ENCODE measurements at places on chromosomes 7 and 10. TPM values are rescaled to one million over a fixed set of nuclear protein-coding genes. Genes with fewer than 3 reads are reported as not detected.

- DNase-seq, result no peak
Measured at GRCh38 chr10:71743089-71743838, 23.7 kb upstream of the C10orf105 start.

GRCh38 chr7:98354511-98355249 lies 46.2 kb downstream of the BAIAP2L1 start:
- DNase-seq, result no peak

DNA sequence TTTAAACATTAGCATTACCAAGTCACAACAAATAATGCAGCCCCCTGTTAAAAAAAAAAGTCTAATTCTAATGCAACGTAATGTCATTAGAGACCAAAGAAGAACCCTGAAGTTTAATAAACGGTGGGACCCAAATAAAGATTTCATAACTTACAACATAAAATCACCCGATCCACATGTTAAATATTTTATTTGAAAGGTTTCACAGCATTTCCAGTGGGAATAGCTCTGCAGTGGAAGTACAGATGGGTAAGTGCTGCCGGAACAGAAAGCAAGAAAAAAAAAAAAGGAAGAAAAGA lies 320.6 kb upstream of the ZMIZ1 start:
- no peak for DNase-seq

Gene CD36
- 32.2 TPM for total RNA-seq

Gene FXYD4
- 3.1 TPM for total RNA-seq

Gene SFTPA1
- 0.22 TPM for total RNA-seq

- DNase-seq, result no peak
Measured at GRCh38 chr7:140239653-140239935, 62.8 kb upstream of the KDM7A start.

DNA sequence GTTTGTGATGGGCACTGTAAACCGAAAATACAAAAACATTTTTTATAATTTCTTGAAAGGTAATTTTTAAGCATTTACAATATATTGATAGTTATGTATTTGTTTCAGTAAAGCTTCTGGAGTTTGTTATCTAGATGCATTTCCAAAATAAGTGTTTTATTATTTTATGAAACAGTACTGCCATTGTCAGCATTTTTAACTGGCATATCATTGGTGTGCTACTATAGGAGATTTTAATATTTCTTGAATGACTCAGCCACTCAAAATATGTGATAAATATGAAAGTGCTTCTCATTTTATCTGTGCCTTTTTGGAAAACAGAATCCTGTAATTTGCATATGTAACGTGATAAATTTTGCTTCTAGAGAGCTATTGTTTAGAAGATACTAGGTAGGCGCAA lies 97.9 kb downstream of the ANKIB1 start:
- no peak for DNase-seq

Gene TMEM184A
- total RNA-seq, result 7.6 TPM

Gene PPP1R9A
- 21.3 TPM for total RNA-seq

Gene ACTL6B
- total RNA-seq, result 2.4 TPM

- DNase-seq, result no peak
Measured at GRCh38 chr10:68987611-68988010, 992 bp upstream of the KIFBP start.

Gene PNLIPRP2
- total RNA-seq, result 1.2 TPM

Gene BLOC1S2
- total RNA-seq, result 59.3 TPM

GRCh38 chr10:63206997-63207811 lies 74.1 kb downstream of the NRBF2 start:
- no peak for DNase-seq

All from type B pancreatic cell (in vitro differentiated cells).